BE2C (cell line): ENCODE measurements at places on chromosomes 16 and 17.
A peak's percentile ranks its signal among the peaks of the same experiment; 100 is the strongest.

GRCh38 chr16:50861451-50861850 lies 119.6 kb downstream of the CYLD start:
- DNase-seq, result no peak

GRCh38 chr17:65447823-65448222 lies 113.6 kb downstream of the AXIN2 start:
- no peak for DNase-seq

DNA sequence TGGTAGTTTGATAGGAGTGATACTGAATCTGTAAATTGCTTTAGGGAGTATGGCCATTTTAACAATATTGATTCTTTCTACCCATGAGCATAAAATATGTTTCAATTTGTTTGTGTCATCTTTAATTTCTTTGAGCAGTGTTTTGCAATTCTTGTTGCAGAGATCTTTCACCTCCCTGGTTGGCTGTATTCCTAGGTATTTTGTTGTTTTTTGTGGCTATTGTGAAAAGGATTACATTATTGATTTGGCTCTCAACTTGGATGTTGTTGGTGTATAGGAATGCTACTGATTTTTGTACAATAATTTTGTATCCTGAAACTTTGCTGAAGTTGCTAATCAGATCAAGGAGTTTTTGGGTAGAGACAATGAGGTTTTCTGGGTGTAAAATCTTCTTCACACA lies 3.2 kb downstream of the KRTAP9-9 start:
- no peak for DNase-seq

- DNase-seq, result peak; percentile 44
Observed at GRCh38 chr17:13888056-13888609, 181.2 kb upstream of the COX10 start.

DNA sequence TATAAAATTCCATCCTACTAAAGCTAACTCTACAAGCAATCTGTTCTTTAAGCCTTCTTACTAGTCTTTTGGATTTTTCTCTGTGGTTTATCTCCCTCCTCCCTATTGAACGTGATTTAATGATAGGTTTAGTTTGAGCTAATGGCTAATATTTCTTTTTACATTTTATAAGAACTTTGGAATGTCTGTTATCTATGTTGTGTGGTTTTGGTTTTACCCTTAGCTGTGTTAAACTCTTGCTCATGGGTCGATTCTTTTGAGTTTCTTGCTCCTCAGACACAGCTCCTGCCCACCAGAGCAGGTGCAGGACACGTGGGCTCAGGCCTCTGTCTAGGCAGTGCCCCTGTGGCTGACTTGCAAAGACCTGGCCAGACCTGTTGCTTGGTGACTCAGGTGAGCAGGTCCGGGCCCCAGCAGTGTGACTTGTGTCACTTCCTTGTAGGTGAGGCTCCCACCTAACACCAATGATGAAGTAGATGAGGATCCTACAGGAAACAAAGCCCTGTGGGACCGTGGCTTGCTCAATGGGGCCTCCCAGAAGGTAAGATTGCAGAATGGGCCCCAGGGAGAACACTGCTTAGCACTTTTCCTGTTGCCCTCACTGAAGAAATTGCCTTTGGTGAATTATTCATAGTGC lies 45.1 kb downstream of the SF3B3 start:
- DNase-seq, result no peak

DNA sequence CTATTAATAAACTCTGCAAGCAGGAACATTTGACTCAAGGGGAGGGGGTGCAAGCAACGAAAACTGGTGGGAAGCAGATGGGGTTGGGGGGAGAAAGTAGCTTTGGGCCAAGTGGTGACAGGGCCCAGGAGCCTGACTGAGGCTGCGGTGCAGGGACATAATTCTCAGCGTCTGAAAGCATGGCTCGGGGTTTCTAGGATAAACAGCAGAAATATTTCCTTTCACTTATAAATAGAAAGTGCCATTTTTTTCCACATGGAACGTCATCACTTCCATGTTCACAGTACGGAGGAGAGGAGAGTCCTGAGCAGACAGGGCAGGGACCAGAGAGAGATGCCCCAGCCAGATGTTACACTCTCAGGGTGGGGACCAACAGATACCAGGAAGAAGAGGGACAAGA lies 197.1 kb downstream of the ZFHX3 start:
- no peak for DNase-seq

DNA sequence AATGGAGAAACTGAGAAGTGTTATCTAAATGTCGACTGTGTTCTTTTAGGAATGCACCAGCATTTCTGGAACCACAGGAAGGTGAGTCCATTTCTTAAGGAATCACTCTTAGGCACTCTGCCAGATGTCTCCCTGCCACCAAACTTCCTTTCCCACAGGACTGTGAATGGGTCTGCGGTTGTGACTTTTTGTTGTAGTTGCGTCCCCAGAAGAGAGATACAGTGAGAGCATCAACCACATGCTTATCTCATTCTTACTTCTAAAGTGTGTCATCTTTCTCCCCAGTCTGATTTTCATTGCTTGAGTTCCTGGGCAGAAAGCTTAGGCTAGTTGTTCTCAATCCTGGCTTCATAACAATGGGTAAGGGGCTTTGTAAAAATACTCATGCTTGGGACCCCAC lies 13.4 kb downstream of the ITPRIPL2 start:
- no peak for DNase-seq

- no peak for DNase-seq
Observed at GRCh38 chr16:65624666-65625065, 502.8 kb upstream of the CDH11 start.

GRCh38 chr17:77836557-77837041 lies 121.9 kb upstream of the TNRC6C start:
- DNase-seq, result no peak

GRCh38 chr16:22683730-22684573 lies 130.0 kb upstream of the HS3ST2 start:
- no peak for DNase-seq

DNA sequence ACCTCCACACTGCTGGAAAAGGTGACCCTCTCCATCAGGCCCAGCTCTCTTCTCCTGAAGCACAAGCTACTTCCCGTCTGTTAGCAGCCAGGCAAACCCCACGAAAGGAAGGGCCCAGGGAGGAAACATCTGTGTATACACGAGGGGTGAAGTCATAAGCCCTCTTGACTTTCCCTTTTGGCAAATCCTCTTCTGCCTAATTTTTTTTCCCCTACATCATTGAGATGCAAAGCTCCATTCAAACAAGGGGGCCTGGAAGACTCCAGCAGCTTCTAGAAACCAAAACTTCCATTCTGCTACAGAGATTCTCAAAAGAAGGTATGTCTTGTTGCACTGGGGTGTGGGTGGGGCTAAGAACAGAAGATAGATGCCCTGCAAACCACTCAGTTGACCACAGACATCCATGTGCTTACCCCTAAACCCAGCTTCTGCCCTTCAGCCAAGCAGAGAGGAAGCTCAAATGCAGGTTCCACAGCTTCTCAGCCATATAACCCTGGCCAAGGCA lies 145.6 kb upstream of the RCVRN start:
- no peak for DNase-seq

GRCh38 chr17:7932949-7933348 lies 943 bp downstream of the CNTROB start:
- peak; percentile 25 for DNase-seq

GRCh38 chr16:70573451-70574121 lies 50.0 kb downstream of the SF3B3 start:
- no peak for DNase-seq

DNA sequence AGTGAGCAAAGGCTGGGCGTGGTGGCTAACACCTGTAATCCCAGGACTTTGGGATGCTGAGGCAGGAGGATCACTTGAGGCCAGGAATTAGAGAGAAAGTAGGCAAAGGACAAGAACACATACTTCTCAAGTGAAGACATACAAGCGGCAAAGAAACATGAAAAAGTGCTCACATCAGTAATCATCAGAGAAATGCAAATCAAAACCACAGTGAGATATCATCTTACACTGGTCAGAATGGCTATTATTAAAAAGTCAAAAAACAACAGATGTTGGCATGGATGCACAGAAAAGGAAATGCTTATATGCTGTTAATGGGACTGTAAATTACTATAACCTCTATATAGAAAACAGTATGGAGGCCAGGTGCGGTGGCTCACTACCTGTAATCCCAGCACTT lies 12.2 kb upstream of the SLX4 start:
- DNase-seq, result no peak

GRCh38 chr16:12942861-12943260 lies 41.5 kb downstream of the SHISA9 start:
- DNase-seq, result no peak

GRCh38 chr16:58413359-58413758 lies 21.1 kb downstream of the GINS3 start:
- DNase-seq, result peak; percentile 38

GRCh38 chr16:59116744-59117143 lies 382.6 kb upstream of the GOT2 start:
- DNase-seq, result no peak

GRCh38 chr17:59165933-59166342 lies 10.4 kb downstream of the PRR11 start:
- DNase-seq, result peak; percentile 50

- DNase-seq, result no peak
Observed at GRCh38 chr16:76294396-76295214, 17.4 kb downstream of the CNTNAP4 start.

- DNase-seq, result peak; percentile 23
Observed at GRCh38 chr16:70662991-70663523, 16.7 kb downstream of the IL34 start.

DNA sequence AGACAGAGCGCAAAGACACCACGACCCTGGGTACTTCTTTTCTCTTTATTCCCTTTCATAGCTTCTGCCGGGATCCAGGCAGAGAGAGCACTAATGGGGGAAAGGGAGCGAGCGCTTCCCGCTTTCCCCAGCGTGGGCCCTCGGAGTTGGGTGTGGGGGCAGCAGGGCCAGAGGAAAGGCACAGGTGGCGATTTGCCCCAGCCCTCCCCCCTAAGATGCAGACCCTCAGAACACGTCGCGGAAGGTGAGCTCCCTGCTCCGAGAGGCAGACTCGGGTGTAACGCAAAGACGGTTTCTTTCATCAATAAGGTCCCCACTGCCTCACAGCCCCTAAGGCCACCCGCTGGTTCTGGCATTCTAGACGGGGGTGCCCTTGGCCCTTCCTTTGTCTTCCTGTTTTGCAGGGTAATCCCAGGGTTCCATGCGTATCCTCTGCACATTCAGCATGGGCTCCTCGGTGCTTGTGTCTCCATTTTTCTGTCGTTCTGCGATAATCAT lies 570 bp upstream of the NME3 start:
- DNase-seq, result no peak

DNA sequence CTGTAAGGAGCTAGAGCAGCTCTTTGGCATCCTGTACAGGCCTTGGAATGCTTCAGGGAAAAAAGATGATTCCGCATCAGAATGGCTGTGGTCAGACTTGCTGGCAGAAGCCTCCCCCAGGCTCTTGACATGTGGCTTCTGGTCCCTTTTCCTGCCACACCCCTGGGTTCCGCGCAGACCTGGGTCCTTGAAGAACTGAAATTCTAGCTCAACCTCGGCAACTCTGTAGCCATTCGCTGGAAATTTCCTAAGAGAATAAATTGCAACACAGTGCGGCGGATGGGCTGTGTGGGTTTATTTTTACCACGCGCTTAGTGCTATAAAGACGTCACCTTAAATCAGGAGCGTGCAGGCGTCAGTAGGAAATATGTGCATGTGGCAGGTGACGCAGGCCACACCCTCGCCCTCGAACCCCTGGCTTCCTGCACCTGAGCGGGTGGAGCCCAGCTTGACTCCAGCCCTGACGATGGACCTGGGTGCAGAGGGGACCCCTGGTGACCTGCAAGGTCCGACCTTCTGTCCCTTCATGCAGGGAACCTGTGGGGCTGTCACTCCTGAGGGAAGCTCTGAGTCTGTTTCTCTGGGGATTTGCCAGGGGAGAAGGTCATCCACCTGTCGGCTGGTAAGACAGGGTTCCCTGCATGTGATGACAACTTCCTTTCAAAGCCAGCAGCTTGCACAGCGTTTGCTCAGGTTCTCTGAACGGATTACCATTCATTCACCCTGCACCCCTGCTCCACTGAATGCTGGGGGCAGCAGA lies 46.3 kb downstream of the METRNL start:
- DNase-seq, result no peak

- peak; percentile 61 for DNase-seq
Observed at GRCh38 chr16:66898207-66898606, 17.9 kb downstream of the PDP2 start.

GRCh38 chr16:79156761-79157160 lies 443.8 kb downstream of the MAF start:
- no peak for DNase-seq

DNA sequence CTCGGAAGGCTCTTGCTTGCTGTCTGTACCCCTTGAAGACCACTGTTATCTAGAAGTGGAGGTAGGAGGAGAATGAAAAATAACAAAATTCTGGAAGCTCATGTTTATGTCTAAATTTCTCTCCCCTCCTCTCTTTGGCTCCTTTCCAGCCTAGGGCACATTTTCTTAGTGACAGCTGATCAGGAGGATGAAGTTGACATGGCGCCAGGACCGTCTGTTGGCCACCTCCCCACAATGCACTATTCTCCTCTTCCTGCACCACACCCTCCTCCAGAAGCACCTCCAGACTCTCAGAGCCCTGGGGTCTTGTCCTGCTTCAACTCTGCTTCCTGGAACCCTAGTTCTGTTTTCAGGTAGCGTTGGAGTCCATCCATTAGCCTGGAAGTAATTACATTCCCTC lies 25.5 kb upstream of the SSTR2 start:
- DNase-seq, result no peak

DNA sequence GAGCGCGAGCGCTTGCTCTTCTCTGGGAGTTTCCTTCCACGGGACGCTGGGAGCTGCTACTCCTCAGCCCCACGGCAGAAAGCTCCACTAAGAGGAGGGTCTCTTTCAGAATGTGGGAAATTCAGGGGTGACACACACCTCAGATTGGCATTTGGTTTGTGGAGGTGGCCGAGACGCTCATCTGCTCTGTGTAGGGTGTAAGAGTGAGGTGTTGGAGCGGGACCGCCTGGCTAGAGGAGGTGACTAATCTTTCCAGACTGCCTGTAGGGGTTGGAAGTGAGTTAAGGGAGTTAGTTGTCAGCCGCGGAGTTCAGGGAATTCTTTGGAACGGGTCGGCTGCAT lies 735 bp downstream of the PSMD11 start:
- no peak for DNase-seq

GRCh38 chr16:17370731-17371285 lies 100.0 kb downstream of the XYLT1 start:
- DNase-seq, result no peak

DNA sequence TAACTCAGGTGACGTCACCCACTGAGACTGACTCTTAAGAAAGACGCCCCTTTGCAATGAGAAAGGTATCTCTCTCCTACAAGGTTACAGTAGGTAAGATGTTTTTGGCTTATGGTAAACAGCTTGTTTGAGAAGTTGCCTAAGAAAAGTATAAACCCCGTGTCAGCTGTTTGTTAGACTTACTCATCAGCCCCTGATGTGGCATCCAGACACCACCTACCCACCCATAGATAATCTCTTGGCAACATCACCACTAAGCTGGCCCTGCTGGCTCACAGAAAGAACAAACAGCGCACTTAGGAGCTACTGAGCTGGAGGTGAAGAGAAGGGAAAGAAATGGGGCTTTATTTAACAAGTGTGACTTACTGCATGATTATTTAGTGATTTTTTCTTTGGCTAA lies 121.0 kb downstream of the PARN start:
- no peak for DNase-seq

DNA sequence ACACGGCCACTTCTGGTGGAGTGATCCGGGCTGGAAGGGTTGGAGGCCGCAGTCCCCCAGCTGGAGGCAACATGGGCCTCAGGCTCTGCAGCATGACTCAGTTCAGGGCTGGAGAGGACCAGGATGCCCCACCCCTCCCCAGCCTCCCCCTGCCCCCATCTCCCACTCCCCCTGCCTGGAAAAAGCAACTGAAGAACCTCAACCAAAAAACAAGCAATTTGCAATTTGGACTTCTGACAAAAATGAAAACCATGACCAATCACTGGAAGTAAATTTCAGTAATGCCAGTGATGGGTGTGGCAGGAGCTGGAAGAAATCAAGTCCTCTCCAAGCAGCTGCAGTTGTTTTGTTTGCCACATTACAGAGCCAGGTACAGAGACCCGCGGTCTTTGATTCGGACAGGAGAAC lies 6.6 kb upstream of the MIF4GD start:
- no peak for DNase-seq
